B cell (primary cell): ENCODE measurements at places on chromosomes 1 and 21. TPM values are rescaled to one million over a fixed set of nuclear protein-coding genes. Genes with fewer than 3 reads are reported as not detected.

- no peaks in the 10 kb centered on the region for H3K36me3 ChIP-seq
- no peak overlapping the region for H3K4me3 ChIP-seq
- no peak overlapping the region for H3K27ac ChIP-seq
Measured at GRCh38 chr1:101198842-101199636, 37.8 kb upstream of the S1PR1 start.

GRCh38 chr1:186497651-186498050 is 36.7 kb upstream of the PDC start:
- no peaks in the 10 kb centered on the region for H3K27me3 ChIP-seq
- no peak overlapping the region for H3K27ac ChIP-seq
- no peak overlapping the region for H3K4me3 ChIP-seq

GRCh38 chr1:30325085-30325935 is 398.1 kb downstream of the MATN1 start:
- no peaks in the 10 kb centered on the region for H3K4me1 ChIP-seq
- no peak overlapping the region for H3K27ac ChIP-seq
- no peaks in the 10 kb centered on the region for H3K36me3 ChIP-seq

DNA sequence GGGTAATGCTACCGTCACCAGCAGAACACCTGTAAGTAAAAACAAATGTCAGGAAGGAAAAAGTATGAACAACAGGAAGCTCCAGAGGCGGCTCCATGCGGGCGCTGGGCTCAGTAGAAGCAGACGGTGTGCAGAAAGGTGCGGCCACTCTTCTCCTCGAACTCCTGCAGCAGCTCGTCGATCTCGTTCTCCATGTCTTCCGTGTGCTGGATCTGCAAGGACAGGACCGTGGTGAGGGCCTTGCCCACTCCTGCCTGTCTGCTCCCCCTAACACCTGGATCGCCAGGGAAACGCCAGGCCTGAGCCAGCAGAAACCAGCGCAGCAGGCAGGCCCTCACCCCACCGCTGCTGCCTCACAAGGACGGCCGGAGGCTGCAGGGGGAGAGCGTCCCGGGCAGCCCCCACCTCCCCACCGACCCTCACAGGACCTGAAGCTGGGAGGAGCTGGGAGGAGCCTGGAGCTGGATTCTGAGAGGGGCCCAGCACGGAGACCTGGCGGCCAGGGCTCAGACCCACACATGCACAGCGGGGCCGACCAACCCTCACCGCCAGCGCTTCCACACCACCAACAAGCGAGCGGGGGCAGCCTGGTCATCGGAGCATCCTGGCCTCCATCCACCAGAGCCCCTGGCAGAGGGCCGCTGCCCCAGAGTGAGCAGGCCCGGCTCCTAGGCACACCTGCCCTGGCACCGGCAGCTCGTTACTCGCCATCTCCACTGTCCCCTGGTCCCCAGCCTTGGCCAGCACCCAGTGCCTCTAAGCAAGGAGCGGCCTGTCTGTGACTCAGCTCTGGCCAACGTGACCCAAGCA is 1.7 kb upstream of the TMEM240 start:
- H3K27me3 ChIP-seq, result peaks cover 2% of the 10 kb centered on the region
- no peak overlapping the region for H3K4me3 ChIP-seq
- no peak for DNase-seq
- peaks cover 6% of the 10 kb centered on the region for H3K4me1 ChIP-seq

GOLT1A gene
- total RNA-seq, result not detected in 2 replicates
